NCI-H187 treated with DMSO at 0.1 percent for 48 hours (cell line): ENCODE measurements at places on chromosomes 2 and 18.

DNA sequence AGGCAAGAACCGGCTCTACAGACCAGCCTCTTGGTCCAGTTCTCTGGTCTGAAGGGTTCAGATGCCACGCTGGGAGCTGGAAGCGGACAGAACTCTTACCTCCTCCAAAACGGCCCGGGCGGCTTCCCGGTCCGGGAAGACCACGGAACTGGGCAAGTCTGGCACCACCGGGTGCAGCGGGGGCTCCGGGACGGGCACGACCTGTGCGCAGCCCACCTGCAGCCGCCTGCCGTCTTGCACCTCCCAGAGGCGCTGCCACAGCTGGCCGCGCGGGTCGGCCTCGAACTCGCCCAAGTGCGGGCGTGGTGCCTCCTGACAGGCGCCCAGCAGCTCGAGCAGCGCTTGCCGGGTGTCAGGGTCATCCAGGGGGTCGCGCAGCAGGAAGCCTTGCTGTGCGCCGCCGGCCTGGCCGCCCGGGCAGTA, 773 bp downstream of the CMPK2 start:
- no peak for DNase-seq

DNA sequence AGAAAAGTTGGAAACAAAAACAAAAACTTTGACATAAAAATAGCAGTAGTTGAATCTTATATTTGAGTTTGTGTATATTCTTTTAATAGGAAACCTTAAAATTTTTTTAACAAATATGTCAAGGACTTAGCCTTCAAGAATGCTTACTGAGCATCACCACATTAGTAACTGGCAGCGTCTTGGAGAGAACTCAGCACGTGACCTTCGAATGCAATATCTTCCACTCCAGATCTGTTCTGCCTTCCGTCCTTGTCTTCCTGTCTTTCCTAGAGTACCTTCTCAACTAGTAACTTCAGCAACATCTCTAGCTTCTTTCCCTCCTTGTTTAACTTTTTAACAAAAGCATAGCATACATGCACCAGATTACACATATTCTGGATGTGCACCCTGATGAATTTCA, 972 bp downstream of the RSAD2 start:
- DNase-seq = no peak

- no peak for DNase-seq
These were observed 27.8 kb downstream of the DDX1 start for GRCh38 chr2:15619510-15619909.

DNA sequence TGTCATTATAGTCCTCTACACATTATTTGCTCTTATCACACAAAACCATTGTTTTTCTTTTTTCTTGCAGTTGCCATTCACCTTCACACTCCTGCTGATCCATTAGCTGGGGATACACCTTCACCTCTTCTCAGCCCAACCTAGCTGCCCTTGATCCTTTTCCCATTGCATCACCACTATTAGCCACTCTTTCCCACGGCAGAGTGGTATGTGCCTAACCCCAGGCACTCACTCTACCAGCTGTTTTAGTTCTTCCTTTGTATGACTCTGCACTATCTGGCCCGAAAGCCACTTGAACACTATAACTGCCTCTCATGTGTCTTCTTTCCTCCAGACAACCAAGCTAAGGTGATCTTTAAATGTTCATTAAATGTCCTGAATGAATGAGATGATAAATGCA, 145.4 kb upstream of the PIK3C3 start:
- no peak for DNase-seq

GRCh38 chr2:30647752-30648457, 159.3 kb downstream of the CAPN13 start:
- DNase-seq = no peak

DNA sequence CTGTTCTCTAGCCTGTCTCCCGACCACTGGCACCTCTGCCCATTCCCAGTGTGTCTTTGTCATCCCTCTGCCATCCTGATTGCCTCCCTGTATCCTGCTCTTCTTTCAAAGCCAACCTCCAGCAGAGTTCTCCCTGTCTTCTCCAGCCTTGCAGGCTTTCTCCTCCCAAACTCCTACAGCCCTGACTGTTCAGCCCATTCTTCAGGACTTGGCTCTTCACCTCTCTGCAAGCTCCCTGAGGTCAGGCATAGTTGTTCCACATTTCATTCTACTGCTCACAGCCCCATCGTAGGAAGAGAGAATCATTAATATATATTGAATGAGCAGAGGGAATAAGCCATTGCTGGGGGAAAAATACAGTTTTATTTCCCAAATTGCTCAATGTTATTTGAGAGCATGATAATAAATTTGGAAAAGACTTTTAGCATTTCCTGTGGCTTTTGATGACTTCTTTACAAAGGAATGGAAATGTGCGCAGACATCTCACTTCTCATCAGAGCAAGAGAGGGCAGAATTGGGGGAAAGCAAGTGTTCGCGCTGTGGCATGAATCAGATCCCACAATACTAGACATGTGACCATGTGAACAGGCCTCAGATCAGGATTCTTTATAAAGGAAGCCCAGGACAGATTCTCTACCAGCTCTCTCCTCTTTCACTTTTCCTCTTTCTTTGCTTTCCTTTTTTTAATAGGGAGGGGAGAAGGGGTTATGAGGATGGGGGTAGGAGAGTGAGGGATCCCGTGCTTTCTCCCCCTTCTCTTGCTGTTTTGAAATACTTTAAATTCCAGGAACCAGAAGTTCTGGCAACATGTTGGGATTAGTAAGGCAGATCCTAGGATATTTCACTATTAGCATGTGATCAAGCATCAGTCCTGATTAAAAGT, 37.4 kb downstream of the EPAS1 start:
- DNase-seq = no peak

DNA sequence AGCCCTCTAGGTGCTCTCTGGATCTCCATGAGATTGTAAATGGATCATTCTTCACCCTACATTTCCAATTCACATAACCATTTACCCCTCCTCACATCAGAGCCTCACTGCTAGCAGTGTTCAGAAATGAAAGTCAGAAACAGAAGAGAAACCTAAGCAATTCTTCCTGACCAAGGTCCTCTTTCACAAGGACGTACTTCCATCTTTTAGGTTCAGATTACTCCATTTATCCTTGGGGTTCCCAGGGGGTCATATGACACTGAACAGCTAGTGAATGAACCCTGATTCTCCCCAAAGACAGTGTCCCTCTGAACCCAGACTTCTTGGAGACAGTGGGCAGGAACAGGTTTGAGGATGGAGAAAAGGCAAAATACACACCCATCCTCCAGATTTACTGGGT, 12.9 kb upstream of the MARCO start:
- no peak for DNase-seq

DNA sequence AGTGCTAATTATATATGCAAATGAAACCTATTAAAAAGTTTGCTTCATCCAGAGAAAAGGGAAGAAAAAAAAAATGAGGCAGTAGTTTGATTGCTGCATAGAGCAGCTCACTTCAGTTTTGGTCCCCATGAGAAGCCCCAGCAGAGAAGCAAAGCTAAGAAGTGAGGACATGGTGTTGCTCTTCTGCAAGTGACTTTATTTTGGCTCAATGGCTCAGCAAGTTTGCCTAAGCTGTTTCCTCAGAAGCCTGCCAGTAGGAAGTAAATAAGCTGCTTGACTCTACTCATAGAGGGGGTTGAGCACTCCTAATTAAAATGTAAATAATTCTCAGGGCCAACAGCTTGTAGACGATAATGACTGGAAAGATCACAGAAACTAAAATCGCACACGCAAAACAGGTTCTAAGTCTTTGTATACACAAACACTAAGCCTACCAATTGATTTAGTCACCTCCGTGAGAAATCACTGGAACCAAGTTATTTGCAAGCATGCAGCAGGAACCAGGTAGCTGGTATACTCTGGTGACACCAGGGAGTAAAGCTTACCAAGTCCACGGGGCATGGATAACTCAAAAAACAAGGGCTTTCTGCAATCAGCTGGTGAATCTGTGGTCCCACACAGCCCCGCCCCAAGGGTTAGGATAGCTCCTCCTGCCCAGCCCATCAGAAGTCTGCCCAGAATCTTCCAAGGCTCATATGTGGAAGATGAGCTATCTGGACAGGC, 39.7 kb upstream of the NABP1 start:
- DNase-seq = no peak
